Esophagus squamous epithelium (tissue), 5 donors: ENCODE measurements at places on chromosomes 16 and 17. TPM values are rescaled to one million over a fixed set of nuclear protein-coding genes. Genes with fewer than 3 reads are reported as not detected.

Gene SLC25A19
- total RNA-seq: 12.8 TPM

Gene CHST4
- total RNA-seq: not detected

Gene RNF112
- 1.5 TPM for total RNA-seq

- DNase-seq: no peak
Measured at GRCh38 chr16:1216296-1216619, 8.8 kb downstream of the TPSG1 start.

DNA sequence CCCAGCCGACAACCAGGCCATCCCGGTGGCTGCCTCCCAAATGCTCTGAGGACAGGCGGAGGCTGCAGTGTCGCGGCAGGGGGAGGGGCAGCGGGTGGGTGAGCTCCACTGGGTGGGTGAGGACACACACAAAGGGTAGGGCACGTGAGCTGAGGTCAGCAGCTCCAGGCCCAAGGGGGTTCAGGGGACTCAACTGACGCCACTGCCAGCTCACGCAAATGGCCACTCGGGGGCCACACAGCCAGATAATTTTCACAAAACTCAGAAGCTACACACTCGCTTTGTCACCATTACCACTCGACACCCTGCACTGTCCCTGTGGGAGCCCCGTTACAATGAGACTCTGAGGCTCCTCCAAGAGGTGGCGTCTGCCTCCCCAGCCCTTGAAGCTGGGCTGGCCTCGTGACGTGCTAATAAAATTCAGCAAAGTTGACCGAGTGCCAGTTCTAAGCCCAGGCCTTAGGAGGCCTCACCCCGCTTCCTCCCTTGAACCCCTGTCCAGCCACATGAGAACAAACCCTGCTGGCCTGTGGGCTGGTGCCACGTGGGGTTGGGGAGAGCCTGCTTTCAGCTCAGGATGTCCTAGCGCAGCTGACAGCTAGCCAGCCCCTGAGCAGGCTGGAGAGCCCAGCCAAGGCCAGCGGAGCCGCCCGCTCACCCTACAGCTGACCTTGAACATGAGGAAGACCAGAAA, 56.9 kb downstream of the RMI2 start:
- DNase-seq: no peak

DNA sequence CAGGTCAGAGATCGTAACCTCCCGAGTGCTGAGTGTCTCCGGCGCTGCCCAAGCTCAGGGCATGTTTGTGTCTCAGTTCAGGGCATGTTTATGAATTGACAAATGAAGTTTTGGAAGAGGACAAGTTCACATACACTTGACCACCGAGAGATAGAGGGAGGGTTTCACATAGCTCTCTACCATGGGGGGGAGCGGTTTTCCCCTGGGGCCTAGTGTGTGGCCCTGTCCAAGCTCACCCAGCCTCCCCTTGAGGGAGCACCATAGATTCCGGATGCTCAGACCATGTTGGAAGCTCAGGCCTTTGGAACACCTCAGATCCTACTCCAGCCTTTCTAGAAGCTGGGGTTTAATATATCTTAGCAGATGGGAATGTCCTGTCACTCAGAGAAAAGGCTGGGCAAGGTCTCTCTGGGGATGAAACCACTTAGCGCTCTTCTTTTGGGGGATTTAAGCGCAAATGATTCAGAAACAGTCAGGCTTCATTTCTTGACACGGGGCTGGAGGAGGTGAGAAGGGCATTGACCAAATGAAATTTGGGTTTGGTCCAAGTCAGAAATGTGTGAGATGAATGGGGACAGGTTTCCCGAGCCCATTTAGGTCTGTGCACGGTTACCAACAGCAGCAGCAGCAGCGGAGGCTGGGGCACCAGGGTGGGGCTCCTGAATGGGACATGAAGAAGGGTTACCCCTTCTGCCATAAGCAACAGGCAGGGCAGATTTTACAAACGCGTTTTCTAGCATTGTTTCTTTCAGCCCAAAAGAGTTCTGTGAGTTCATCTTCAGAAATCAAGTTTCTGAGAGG, 96.6 kb downstream of the METRNL start:
- no peak for DNase-seq

DNA sequence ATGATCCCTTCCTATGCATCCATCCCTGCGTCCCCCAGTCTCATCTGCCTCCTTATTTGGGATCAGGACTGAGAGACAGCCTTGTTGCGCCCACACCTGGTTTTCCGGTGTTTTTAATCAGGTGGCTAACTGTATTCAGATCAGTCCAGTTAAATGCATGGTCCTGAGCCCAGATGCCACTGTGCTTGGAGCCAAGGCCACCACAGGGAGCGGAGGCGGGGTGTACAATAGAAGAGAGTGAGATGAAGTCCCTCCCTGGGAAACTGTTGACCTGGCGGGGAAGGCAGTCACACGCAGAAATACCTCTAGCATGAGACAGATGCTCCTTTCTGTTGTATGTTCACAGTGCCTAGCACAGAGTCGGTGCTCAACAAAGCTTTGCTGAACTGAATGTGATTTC, 6.3 kb downstream of the RCVRN start:
- no peak for DNase-seq

GRCh38 chr16:13944816-13945215, 24.9 kb downstream of the ERCC4 start:
- no peak for DNase-seq

- no peak for DNase-seq
Measured at GRCh38 chr16:62105244-62105643, 69.0 kb upstream of the CDH8 start.
